ENCODE measurements at places on chromosomes 1 and 21.
A peak's percentile ranks its signal among the peaks of the same experiment; 100 is the strongest.

DNA sequence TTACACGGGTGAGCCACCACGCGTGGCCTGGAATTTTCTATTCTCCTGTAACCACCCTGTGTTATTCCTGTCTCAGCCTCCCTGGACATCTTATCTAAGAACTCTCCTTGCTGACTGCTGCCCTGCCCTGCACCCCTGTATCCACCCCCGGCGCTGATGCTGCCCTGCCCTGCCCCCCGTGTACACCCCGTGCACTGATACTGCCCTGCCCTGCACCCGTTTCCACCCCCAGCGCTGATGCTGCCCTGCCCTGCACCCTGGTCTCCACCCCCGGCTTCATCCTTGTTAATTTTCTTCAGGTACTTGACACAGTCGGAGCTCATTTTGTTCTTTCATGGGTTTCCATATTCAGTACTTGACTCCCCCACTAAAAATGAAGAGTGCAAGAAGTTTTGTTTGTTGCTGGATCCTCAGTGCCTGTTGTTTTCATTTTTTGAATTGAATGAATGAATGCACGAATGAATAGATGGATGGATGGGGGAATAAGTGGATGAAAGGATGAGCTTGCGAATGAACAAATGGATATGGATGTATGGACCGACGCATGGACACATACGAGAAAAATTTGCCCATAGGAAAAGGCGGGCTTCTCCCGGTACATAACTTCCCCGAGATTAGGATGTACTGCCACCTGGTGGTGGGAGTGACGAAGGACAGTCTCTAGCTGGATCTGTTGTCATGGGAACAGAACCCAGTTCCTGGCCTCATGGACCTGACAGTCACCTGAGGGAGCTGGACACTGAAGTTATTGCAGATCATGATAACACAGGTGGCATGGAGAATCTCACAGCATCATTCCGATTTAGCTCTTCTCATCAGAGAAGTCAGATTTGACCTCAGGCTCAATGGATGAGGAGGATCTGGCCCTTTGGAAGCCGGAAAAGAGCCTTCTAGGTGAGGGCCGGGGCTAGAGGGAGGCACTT lies 14.9 kb downstream of the AADACL4 start:
- no peak for DNase-seq

- no peak for DNase-seq
Measured at GRCh38 chr1:163379801-163380200, 58.0 kb downstream of the NUF2 start.

- peak; percentile 39 for DNase-seq
Measured at GRCh38 chr1:160626509-160627342, 20.1 kb downstream of the SLAMF1 start.

DNA sequence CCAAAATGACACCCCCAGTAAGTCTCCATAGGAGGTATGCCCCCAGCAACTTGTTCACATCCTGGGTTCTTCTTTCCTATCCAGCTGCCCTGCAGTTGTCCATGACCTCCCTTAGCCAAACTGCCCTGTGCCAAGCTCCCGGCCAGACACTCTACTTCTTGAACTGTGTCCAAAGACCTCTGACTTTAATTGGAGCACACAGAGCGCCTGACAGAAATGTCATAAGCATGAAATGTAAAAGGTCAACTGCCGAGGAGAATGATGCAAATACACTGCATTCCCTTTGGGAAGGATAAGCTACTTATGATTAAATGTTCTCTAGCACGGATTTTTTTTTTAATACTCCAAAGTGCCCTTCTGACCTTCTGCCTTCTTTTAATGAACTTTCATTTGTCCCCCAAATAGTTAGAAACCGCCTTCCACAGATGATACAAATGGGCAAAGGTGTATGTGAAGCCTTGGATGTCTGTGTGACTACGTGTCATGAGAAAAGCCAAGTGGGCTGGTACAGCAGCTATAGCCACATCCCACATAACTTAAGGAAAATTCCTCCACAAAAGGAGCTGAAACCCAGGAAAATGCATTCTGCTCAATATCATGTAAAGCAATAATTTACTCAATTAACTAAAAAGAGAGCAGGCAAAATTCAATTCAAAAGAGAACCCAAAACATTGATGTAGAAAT lies 26.8 kb downstream of the PALMD start:
- DNase-seq = no peak

DNA sequence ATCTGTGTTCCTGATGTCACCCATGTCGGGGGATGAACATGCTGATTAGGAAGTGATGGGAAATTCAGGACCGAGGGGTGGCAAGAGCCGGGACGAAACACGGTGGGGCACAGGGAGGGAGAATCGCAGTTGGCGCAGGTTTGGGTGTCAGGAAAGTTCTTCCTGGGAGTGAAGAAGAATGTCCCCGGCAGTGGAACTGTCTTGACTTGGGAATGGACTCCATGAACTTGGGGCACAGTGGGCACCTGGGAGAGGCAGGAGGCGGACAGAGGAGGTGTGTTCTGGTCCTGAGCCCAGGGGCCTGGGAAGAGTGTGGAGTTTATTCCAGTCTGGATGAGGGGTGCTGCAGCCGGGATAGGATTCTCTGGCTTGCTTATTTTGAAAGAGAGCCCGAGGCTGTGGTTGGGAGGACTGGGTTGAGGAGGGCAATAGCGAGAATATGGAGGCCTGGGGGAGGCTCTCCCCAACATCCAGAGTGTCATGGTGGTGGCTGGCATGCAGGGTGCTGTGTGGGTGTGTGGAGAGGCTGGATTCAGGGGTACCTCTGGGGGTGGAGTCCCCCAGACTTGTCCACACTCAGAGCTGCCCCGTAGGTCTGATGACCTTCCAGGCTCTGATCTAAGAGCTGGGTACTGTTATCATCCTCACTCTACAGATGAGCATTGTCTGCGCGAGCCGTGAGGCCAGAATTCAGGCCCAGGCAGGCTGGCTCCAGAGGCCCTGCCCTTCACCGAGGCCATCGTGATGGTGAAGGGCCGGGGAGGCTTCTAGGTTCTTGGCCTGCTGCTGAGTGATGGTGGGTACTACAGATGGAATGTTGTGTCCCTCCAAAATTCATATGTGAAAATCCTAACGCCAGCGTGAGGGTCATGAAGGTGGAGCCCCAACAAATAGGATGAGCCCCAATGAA lies 274.5 kb upstream of the C1orf174 start:
- no peak for DNase-seq

DNA sequence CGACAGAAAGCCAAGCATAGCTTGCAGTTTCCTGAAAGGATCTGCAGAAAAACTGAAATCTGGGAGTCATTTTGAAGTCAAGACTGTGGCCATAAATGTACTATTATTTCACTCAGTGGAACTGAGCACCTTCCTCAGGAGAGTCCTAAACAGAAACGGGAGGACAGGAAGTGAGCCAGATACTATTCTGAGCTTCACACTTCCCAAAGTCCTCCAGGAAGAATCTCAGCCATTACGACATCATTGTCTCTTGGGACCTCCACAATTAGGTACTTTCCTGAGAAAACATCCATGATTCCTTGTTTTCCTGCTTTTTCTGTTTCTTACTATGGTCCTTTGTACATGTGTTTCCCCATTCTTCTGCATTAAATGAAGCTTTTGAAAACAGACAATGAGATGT lies 299.2 kb upstream of the USP25 start:
- no peak for DNase-seq

DNA sequence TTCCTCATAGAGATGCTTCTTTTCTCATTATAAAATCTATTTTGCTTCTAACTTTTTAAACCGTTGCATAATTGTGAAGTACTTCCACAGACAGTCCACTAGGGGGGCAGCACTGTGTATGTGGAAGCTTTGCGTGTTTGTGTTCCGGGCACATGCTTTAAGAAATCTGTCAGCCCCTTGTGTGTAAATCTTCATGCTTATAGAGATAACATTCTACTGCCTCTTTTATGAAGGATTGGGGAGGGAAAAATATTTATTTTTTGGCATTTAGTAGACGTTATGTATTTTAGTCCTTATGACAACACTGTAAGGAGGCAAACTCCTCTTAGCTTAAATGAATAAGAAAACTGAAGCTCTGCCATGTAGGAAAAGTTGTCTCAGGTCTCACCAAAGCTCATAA lies 157.3 kb upstream of the PTGFR start:
- DNase-seq = no peak

GRCh38 chr1:156421939-156422601 lies 53.1 kb downstream of the RHBG start:
- no peak for DNase-seq

- peak; percentile 38 for DNase-seq
Measured at GRCh38 chr1:88998716-88999115, 6.3 kb upstream of the KYAT3 start.

DNA sequence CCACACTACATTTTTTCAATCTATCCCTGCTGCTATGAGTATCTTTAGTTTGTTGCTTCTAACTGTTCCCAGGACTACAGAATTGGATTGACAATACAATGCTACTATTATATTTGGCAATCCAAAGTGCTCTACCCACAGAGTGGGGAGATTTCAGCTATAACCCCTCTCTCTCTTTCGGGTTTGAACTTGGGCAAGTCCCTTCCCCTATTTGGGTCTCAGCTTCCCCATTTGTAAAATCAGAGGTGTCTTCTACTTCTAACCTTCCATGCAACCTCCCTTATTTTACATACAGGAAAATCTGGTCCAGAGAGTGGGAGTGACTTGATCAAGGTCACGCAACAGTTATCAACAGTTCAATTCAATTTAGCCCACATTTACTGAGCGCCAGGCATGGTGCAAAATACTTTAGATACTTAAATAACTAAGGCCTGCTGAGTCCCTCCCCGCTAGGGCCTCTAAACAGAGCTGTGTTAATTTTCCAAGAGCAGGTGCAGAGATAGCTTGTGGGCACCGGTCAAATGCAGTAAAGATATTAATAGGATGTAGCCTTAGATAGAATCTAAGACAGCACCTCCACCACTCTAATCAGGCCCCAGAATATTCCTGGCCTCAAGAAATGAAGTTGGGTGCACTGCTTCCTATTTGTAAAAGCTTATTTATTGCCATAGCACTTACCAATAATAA lies 9.4 kb upstream of the GPX7 start:
- DNase-seq = no peak

DNA sequence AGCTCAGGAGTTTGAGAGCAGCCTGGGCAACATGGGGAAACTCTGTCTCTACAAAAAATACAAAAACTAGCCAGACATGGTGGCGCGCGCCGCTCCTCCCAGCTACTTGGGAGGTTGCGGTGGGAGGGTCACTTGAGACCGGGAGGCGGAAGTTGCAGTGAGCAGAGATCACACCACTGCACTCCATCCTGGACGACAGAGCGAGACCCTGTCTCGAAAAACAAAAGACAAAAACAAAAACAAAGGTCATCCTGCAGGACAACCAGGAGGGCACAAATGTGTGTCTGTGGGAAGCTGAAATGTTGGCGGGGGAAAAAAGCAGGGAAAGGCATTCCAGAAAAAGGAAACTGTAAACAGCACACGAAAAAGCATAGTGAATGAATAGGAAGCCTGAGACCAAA lies 104.1 kb upstream of the HNRNPU start:
- DNase-seq = no peak

- no peak for DNase-seq
Measured at GRCh38 chr1:39689214-39689613, 2.0 kb downstream of the HPCAL4 start.

- no peak for DNase-seq
Measured at GRCh38 chr1:74549932-74550331, 37.5 kb upstream of the LRRC53 start.
